ENCODE measurements at places on chromosomes 12 and 14. TPM values are rescaled to one million over a fixed set of nuclear protein-coding genes. Genes with fewer than 3 reads are reported as not detected.

DNA sequence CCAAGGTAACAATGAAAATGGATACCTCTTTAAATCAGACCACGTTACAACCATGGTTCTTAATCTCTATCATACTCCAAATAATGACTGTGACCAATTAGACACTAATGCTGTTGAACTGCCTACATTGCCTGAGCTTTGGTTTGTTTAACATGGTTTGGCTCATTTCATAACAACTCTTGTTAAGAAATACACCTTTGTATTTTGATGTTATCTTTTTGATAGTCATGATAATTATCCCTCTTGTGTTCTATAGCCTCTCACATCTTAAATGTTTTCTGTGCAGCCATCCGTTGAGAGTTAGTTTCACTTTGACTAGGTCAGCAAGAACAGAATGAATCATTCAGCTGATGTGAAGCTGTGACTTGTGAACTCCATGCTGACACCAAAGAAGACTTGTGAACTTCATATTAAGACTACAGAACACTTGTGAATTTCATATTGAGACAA lies 75.5 kb upstream of the RERGL start:
- ATAC-seq, result peak; percentile 45

DNA sequence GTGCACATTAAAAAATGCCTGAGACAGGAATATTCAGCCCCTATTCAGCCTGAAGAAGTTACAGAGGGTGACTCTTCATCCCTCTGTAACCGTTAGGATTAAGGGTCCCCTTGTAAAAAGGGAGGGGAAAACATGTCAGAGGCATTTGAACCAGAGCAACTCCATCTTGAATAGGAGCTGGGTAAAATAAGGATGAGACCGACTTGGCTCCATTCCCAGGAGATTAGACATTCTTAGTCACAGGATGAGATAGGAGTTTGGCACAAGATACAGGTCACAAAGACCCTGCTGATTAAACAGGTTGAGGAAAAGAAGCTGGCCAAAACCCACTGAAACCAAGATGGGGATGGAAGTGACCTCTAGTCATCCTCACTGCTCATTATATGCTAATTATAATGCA lies 19.9 kb upstream of the MDM1 start:
- no peak for ATAC-seq

DNA sequence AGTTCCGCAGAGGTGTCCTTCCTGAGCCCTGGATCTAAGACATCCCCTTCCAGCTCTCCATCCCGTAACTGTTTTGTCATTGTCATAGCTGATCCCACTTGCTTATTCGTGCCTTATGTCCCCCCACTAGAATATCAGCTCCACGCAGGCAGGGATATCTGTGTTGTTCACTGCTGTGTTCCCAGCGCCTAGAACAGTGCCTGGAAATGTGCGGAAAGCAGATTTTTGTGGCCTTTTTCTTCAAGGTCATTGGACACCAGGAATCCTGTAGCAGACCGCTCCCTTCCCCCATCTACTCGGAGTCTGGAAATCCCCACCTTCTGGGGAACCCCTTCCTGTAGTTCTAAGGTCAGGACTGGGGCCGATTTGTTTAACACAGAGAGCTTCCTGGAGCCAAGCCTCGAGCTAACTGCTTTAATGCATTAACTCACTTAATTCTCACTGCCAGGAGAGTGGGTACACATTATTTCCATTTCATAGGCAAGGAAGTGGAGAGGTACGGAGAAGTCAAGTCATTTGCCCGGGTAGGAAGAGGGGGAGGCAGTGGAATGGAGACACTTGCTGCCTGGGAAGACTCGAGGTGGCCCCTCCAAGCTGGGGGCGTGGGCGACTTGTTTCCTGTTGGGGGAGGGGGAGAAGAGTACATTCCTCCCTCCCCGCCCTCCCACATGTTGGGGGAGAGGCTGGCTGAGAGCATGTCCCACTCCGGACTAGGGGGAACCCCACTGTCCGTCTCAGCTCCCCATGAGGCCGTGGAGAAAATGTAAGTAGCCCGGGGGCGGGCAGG lies 1.2 kb upstream of the SH2B3 start:
- no peak for ATAC-seq

DYRK4 gene
- 22.7 TPM for total RNA-seq

DNA sequence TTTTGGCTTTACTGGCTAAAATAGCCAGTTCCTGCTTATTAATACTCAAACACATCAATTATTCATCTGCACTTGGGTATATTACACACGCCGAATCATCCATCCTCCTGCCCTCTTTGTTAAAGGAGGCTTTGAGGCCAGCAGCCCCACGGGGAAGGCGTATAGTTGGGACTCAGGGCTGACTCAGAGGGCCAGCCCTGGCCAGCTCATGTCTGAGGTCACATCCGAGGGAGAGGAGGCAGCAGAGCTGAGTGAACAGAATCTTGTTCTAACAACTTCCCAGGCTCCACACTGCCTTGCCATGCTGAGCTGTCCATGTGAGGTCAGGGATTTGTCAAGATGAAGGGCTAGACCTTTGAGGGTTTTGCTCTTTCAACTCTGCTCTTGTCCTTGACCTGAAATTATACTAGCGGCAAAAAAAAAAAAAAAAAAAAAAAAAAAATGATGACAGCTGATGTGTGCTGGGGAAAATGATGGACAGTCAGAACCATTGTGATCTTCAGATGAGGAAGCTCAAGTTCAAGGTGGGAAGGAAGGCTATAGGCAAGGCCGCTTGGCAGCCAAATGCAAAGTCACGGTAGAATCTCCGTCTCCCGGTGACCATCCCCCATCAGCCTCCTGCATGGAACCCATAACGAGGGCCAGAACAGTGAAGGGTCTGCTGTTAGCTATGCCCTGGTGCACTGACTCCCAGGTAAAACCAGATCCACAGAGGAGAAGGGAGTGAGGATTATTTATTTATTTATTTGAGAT lies 12.5 kb upstream of the MARK3 start:
- peak; percentile 98 for ATAC-seq

GRCh38 chr14:93735206-93735605 lies 53.1 kb downstream of the PRIMA1 start:
- no peak for ATAC-seq

- peak; percentile 79 for ATAC-seq
Observed at GRCh38 chr14:71856199-71856919, 75.9 kb upstream of the RGS6 start.

GRCh38 chr12:124480469-124481256 lies 86.7 kb downstream of the NCOR2 start:
- peak; percentile 19 for ATAC-seq

GRCh38 chr14:49879646-49880204 lies 13.2 kb upstream of the ARF6 start:
- peak; percentile 82 for ATAC-seq

- no peak for ATAC-seq
Observed at GRCh38 chr12:4287325-4288211, 14.0 kb downstream of the CCND2 start.

GRCh38 chr12:28933864-28934527 lies 215.1 kb upstream of the FAR2 start:
- ATAC-seq, result no peak

PAN2 gene
- total RNA-seq, result 21.4 TPM

DNA sequence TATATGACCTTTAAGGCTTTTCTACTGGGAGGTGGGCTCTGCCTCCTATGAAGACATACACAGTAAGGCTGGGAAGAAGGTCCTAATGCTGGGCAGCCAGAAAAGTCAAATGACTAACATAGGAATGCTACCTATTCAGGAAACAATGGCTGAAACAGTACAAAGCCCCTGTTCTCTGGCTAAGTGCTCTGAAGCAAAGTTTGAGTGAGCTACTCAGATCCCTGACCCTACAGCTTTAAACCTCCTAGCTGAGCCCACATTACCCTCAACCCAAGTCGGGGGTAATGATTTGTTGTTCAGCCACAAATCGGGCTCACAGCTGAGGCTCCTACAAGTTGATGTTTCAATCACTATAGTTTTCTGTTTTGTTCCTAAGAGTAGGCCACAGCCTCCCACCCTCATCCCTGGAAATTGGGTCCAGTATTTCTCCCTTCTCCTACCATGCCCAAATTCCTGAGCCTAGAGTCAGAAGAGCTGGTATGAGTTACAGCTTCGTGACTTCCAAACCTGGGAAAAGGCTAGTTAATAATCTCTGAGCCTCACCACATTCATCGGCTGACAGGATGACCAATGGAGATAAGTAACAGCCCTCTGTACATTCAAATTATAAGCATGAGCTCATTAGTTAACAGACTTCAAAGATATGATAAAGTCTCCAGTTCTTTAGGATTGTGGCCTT lies 46.5 kb downstream of the BTBD7 start:
- no peak for ATAC-seq

RILPL2 gene
- total RNA-seq, result 1.5 TPM

- ATAC-seq, result no peak
Observed at GRCh38 chr14:87386524-87386923, 606.5 kb downstream of the GALC start.

GRCh38 chr12:91423693-91424050 lies 241.1 kb upstream of the DCN start:
- no peak for ATAC-seq

SDSL gene
- total RNA-seq, result 2.3 TPM

THTPA gene
- 7.6 TPM for total RNA-seq

GRCh38 chr14:36556811-36557433 lies 25.5 kb downstream of the NKX2-8 start:
- ATAC-seq, result no peak

GRCh38 chr12:52235822-52236361 lies 2.8 kb downstream of the KRT7 start:
- peak; percentile 80 for ATAC-seq

DNA sequence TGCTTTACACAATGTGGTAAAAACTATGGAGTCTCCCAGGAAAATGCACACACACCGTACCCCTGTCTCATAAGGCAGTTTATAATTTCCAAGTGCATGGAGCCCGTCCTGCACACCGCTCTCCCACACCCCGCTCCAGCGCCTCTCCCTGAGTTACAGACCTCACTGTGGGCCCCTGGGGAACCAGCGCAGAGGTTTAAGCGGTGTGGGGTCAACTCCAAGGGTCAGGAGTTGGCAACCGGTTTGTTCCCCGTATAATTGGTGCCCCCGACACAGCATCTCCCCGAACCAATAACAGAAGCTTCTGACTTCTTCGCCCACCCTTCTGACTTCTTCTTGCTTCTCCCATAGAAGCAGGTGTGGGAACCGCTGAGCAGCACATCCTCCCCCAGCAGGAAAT lies 58.4 kb upstream of the DDX11 start:
- no peak for ATAC-seq

- no peak for ATAC-seq
Observed at GRCh38 chr12:69588527-69588926, 3.3 kb downstream of the CCT2 start.
